ENCODE measurements at places on chromosomes 2 and 18.
A peak's percentile ranks its signal among the peaks of the same experiment; 100 is the strongest.

DNA sequence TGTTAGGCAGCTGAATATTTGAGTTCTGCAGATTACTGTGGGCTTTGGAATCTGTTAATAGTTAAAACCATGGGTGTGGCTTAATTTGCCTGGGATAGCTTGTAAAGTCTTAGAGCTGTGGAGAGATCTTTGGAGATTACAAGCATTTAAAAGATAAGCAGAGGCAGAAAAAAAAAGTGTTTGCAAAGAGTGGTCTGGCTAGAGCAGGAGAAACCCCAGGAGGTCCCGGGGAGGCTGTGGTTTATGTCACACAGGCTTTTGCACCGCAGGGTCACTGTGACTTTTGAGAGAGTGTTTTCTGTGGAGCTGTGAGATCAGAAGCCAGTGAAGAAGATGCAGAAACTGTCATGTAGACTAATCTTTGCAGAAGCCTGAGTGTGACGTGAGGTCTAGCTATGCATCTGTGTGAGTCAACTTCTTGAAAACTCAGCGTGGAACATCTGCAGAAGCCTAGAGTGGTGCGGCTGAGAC is 49.0 kb downstream of the SETBP1 start:
- DNase-seq = peak; percentile 16

DNA sequence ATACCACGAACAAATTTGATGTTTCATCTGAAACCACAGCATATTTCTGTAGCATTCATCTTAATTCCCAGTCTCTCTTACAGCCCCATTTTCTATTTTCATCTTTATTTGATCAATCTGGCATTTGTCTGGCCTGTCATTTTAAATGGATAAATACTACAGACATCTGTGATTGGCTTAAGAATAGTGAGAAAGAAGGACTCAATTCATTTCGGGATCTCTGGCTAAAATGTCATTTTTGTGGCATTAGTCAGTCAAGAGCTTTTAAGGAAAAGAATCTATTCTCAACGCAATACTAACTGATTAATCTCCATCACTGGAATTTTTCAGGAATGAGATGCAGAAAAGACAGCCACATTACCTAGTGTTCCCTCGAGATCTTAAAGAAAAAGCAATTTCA is 585.9 kb downstream of the IRS1 start:
- no peak for DNase-seq

DNA sequence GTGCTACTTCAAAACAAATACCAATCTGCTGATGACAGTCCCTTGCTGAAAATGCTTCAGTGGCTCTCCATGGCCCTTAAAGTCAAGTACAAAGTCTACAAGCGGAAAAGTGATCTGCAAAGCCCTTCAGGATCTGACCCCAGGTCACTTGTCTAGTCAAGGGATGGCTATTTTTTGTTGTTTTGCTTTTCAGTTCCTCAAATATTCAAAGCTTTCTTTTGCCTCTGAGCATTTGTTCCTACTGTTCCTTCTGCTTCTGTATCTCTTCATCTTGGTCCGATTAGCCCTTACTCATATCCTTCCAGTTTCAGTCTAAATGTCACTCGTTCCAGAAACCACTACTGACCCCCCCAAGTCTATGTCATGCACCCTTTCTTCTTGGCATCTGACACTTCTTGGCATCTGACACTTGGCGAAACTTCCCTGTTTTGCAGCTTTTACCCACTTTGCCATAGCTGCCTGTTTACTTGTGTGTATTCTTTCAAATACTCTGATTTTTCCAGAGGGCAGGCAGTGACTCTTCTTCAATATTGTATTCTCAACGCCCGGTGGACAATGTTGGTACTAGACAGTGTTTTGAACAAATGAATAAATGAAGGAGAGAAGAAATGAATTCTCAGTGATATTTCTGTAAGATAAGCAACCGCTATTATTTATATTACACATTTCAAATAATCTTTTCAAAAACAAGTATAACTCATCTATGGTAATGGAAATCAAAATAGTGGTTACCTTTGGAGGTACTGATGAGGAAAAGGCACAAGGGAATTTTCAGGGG is 175.9 kb upstream of the FN1 start:
- DNase-seq = no peak

DNA sequence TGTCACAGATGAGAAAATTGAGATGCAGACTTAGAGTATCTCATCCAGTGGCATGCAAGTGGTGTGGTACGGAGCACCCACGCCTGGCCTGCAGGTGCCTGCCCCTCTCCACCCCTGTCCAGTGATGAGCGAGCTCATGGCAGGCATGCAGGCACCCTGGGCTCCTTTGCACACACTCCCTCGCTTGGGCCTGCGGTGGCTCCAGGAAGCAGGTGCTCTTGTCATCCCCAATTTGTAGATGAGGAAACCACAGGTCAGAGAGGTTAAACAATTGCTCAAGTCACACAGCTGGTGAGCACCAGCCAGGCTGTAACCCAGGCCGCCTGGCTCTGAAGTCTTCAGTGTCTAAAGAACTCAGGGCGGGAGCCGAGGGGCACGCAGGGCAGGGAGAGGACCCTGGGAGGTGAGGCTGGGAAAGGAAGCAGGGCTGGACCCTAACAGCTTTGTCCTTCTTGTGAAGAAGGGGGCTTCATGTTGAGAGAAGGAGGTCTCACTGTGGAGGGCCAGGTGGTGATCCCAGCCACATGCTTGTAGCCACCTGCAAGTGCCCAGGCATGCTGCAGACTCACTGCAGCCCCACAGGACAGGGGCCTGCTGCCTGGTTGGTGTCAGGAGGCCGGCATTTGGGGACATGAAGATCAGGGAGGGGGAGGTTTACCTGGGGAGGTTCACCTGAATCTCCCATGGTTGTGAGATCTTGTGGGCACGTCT is 166.2 kb downstream of the SH3RF3 start:
- DNase-seq = no peak

DNA sequence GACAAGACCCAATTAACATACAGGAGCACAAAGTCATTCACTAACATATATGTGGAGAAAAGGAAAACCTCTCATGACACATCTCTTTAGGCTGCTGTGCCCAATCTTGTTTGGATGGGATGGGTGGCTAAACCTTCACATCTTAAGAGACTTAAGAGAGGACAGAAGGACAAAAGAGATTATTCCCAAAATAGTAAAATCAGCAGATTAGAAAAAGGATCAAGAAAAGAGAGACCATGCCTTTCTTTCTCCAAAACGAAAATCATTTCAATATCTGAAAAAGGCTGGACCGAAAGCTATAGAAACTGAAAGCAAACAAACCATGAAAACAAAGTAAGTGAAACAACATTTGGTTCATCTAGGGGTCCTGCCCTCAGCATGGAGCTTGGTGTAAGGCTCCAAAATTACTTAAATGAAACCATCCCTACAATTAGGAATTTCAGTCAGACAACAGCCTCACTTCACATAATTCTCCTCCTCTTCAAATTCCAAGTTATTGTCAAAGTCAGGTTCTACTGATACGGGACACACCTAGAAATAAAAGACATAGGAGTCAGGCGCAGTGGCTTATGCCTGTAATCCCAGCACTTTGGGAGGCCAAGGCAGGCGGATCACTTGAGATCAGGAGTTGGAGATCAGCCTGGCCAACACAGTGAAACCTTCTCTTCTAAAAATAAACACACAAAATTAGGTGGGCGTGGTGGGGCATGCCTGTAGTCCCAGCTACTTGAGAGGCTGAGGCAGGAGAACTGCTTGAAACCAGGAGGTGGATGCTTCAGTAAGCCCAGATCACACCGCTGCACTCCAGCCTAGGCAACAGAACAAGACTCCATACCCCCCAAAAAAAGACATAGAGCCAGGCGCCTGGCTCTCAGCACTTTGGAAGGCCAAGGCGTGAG is 5.2 kb downstream of the STARD7 start:
- DNase-seq = no peak

DNA sequence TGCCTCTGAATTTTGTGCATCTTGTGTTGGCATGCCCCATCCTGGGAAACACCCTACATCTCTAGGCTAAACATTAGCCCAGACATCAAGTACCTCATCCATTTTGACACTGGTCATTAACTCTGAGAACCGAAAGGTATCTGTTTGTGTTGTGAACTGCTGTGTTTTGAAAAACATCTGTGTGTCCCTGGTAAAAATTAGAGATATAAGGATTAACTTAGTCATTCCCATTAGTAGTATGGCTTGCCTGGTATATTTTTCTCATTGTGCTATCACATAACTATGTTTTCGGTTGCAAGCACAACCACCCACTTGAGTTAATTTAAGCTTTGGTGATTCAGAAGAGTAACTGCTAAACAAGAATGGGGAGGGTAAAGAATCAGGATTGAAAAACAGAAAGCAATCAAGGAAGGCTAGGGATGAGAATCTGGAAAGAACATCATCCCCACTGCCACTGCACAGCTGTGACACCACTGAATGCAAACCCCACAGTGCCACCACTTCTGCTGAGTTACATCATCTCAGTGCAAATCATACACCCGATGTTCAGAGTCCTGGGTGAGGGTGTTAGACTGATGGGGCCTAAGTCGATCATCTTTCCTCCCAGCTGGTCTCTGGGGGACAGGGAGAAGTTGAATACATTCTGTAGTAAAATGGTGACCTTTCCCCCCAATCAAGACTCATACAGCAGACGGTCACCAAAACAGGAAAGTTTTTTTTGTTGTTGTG is 234.0 kb downstream of the EPHA4 start:
- no peak for DNase-seq

- no peak for DNase-seq
Observed at GRCh38 chr18:11496526-11497172, 112.7 kb upstream of the SLC35G4 start.

DNA sequence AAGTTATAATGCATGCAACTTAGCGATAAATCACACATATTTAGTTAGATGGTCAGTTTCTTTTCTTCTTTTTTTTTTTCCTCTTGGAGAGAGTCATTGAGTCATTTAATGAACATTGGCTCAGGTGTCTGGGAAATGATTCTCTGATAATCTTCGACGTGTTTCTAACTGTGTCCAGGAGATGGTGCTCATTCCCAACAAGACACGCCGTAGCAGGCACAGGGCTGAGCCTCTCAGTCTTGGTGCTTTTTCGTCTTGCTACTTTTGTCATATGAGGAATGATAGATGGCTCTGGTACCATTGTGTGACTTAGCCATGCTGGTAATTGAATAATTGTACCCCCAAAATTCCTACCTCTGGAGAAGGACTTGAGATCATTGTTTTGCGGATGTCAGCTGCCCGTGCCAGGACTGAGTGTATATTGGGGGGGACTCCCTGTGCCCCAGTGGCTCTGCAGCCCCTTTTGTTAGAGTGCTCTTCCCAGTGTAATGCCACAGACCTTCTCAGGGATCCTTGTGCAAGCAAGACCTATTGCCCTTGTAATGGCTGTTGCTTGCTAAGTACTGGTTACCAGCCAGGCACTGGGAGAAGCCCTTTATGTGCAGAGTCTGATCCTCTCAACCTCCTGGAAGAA is 107.6 kb upstream of the CYRIA start:
- DNase-seq = peak; percentile 64

- DNase-seq = peak; percentile 25
Observed at GRCh38 chr2:31526946-31527732, 53.6 kb downstream of the SRD5A2 start.

All from retina (tissue), 1 donor.